Activated CD8-positive, alpha-beta memory T cell treated with anti-CD3 and anti-CD28 coated beads for 48 hours (primary cell): ENCODE measurements at places on chromosomes 13 and 19.

DNA sequence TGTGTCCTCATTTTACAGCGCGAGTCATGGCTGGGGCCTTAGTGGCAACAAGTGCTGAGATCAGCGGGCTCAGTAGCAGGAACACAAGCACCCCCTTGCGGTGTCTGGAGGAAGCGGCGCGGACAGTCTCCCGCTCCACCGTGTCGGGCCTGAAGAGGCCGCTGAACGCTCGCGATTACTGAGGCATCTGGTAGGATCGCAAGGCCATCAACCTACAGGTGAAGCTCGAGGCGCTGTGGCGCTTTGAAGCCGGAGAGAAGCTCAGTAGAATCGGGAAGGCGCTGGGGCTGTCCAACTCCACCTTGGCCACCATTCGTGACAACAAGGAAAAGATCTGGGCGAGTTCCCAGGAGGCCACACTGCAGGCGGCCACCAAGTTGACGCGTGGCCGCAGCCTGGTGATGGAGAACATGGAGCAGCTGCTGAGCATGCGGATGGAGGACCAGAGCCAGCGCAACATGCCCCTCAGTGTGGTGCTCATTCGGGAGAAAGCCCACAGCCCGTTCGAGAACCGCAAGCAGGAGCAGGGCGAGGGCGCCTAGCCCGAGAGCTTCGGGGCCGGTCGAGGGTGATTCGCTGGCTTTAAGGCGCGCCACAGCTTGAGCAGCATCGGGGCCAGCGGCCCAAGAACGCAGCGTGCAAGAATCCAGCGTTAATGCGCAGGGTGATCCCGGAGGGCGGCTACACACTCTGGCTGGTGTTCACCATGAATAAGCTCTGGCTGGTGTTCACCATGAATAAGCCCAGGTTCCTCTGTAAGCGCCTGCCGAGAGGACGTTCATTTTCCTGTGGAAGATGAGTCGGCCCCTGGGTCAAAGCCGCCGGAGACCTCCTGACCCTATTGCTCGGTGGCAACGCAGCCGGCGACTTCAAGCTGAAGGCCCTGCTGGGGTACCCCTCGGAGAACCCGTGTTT is 8.3 kb upstream of the MZF1 start:
- DNase-seq = peak; percentile 75

DNA sequence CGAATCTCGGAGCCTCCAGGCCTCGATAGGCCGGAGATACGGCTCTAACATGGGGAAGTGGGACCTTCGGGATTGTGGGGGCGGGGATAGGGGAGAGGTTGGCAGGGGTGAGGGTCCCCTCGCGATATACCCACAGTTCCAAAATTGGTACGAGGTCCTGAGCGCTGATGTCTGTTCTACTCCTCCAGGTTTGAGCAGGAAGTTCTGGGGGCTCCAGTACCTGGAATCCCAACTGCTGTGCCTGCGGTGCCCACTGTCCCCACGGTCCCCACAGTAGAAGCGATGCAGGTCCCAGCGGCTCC is 447 bp downstream of the RBM42 start:
- DNase-seq = no peak

DNA sequence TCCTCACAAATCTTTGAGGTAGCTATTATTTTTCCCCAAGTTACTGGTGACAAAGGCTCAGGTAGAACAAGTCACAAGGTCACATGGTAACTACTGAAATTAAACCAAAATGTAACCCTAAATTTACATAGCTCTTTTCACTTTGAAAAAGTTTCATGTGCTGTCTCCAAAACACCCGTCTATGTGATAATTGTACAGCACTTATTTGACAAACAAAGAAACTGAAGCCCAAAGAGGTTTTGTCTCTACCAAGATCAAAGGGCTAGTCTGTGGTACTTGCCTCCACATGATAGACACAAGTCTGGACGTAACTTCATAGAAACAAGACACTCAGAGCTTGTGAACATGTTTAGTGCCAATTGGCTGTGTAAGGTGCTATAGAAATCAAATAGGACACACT is 108.3 kb downstream of the SACS start:
- DNase-seq = no peak

- no peak for DNase-seq
Observed at GRCh38 chr13:21501686-21502085, 42.6 kb upstream of the ZDHHC20 start.

DNA sequence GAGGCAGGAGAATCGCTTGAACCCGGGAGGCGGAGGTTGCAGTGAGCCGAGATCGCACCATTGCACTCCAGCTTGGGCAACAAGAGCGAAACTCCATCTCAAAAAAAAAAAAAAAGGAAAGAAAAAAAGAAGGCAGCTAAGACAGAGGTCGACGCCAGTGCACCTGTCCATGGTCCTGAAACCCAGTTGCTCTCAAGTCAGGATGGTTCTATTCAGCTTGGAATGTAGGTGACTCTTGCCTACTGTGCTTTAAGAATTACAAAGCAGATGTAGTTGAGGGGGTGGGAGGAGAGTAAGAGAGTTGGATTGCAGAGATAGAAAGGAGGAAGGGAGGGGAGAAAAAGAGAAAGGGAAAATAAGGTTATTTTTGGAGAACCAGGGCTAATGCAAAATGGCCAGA is 18.7 kb downstream of the CACNG7 start:
- DNase-seq = no peak

- DNase-seq = no peak
Observed at GRCh38 chr13:65940720-65941119, 1289.4 kb downstream of the PCDH9 start.

GRCh38 chr13:106523576-106523975 is 11.9 kb downstream of the EFNB2 start:
- no peak for DNase-seq

DNA sequence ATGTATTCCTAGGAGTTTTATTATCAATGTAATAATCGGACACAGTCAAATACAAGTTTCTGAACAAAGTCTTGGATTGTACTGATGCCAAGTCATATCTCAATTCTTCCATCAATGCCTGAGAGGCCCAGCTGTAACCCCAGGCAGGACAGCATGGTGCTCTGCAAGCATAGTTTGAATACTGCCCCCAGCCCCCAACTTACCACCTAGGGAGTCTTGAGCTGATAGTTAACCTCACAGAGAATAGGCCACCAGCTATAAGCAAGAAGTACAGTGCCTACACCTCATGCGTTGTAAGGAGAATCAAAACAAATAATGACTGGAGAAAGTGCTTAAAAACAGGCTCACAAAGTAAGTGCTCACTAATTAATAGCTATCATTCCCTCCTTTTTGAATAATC is 2.7 kb downstream of the PROSER1 start:
- DNase-seq = no peak

GRCh38 chr19:30256496-30256850 is 115.7 kb upstream of the ZNF536 start:
- DNase-seq = no peak

GRCh38 chr13:35926859-35927530 is 204.2 kb downstream of the DCLK1 start:
- no peak for DNase-seq

- DNase-seq = no peak
Observed at GRCh38 chr19:28940751-28941500, 272.0 kb downstream of the UQCRFS1 start.

DNA sequence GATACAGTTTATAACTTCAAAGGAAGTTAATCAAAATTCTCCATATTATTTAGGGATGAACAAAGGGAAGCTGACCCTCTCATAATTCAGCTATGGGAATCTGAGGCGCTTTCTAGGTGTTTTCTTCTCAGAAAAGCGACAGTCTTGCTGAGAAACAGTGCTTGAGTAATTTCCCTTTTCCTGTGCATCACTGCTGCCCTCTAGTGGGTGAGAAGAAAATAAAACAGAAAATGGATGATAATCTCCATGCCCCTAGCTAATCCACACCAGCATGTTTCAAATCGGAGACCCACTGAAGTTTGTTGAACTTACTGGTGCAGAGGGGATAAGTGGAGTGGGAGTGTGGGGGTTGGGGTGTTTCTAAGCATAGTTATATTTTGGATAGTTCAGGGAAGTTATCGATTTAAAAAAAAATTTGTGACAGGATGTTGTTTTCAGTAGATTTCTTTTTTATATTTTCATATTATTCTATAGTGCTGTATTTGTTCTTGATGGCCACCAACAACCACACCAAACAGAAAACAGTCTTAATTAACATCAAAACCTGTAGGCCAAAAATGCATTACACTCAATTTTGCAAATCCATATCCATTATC is 21.4 kb downstream of the LCP1 start:
- DNase-seq = no peak

DNA sequence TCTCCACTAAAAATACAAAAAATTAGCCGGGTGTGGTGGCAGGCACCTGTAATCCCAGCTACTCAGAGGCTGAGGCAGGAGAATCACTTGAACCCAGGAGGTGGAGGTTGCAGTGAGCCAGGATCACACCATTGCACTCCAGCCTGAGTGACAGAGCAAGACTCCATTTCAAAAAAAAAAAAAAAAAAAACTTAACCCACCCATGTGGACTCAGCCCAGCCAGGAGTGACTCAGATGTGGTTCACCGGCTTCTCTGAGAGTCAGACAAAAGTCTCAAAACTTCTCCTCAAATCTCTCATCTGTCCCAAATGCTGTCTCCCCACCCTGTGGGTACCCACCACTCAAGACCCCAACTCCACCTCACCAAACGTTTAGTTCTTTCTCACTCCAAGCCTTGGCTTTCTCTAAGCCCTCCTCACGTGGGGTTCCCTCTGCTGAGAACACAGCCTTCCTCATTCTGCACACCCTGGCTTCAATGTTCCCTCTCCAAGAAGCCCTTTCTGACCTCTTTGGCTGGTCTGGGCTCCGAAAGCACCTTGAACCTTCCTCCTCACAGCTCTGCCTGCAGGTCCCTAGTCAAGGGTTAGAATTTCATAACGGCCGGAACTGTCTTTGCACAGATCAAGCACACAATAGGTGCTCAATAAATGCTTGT is 11.1 kb upstream of the RAB3A start:
- DNase-seq = no peak

- DNase-seq = no peak
Observed at GRCh38 chr13:100724568-100724967, 50.0 kb upstream of the TMTC4 start.

- DNase-seq = no peak
Observed at GRCh38 chr13:94228763-94229162, 250.7 kb downstream of the DCT start.

DNA sequence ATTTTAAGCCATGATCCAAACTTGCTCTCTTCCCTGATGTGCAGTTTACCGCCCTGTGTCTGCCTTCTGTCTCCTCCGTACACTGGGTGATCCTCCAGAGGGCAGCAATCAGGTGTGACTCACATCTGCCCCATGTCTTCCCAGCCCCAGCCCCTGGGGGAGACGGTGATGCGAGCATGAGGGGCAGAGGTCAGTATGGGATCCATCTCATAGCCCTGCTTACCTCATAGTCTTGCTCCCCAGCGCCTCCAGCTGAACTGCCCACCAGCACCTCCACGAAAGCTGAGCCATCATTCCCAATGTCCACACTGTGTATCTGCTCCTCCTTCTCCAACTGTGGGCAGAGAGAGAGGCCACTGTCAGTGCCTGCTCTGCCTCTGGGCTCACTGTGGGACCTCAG is 14.6 kb downstream of the XRCC1 start:
- no peak for DNase-seq

- DNase-seq = no peak
Observed at GRCh38 chr13:111217641-111218040, 102.5 kb downstream of the ARHGEF7 start.

- peak; percentile 72 for DNase-seq
Observed at GRCh38 chr13:41465241-41465847, 8.0 kb downstream of the RGCC start.

DNA sequence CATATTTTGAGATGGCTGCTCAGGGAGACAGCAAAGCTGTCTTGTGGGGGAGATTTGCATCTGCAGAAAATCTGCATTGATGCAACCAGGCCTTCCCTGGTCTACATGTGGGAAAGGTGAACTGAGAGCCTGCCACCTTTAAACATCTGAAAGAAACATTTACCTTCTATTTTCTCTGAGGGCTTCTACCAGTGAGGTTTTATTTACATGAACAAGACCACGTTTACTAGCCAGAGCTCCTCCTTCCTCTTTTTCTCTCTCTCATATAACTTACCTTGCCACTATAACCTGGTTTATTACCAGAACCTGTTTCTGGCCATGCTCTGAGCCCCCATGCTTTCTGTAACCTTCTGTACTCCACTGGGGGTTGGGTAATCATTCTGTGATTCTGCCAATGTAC is 14.4 kb upstream of the RUBCNL start:
- DNase-seq = no peak

DNA sequence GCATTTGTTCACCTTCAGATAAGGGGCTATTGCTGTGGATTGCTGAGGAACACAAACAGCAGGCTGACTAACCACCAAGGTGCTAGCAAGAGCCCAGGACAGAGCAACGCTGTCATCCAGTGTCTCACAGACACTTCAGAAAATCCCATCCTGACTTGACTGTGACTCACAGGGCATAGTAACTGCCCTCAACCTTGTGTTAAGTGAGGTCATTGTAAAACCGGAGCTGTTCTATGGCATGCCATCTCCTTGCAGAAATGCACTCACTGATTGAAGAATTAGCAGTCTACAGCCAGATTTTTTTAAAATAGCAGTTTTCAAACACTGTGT is 51.1 kb downstream of the TNFRSF19 start:
- no peak for DNase-seq

GRCh38 chr13:77457966-77458365 is 77.5 kb upstream of the SCEL start:
- no peak for DNase-seq

GRCh38 chr13:37382146-37382545 is 216.4 kb downstream of the POSTN start:
- DNase-seq = no peak

GRCh38 chr13:89212186-89212585 is 1541.0 kb downstream of the SLITRK5 start:
- no peak for DNase-seq

GRCh38 chr13:74134777-74135325 is 647 bp upstream of the KLF12 start:
- DNase-seq = peak; percentile 58

- no peak for DNase-seq
Observed at GRCh38 chr13:73429701-73430100, 370.9 kb downstream of the KLF5 start.

GRCh38 chr13:92734068-92734467 is 492.5 kb upstream of the GPC6 start:
- DNase-seq = no peak

DNA sequence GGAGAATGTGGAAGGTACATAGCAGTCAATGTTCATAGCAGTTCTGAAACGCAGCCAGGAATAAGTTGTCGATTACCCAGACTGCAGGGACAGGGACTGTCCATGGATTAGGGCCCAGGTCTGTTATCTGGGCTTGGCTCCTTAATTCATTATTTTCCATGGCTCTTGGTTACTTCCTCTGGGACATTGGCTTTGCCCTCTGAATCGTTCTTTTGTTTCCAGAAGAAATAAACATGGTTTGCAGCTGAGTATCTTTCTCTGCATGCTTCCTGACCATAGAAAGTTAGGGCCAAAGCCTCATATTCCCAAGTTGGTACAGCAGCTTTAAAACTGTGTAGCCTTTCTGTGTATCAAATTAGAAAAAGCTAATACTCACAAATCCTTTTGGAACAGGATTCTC is 121.7 kb upstream of the MAB21L1 start:
- DNase-seq = no peak

GRCh38 chr13:49185264-49185663 is 34.9 kb upstream of the MLNR start:
- no peak for DNase-seq
